Stimulated activated CD4-positive, alpha-beta T cell treated with anti-CD3 and anti-CD28 coated beads, Interleukin-15, amount 100 ng/mL, for 1 hour (primary cell): ENCODE measurements at places on chromosomes 3 and 15.

DNA sequence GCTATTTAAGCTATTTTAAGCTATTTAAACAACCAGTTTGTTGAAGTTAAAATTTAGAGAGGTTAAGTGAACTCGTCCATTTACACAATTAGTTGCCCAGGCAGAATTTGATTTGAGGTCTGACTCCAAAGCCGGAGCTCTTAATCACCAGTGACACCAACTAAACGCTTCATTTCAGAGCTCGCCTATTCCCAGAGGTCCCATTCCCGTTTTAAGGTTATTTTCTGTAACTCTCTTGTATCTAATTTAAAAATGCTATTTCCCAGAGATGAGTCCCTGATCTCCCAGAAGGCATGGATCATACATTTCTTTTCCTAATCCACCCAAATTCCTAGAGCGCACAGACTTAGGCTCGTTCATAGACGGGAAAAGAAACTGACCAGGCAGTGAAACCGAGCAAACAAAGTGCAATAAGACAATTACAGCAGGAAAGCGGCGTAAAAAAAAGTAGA lies 904 bp upstream of the MCTP2 start:
- no peak for DNase-seq

DNA sequence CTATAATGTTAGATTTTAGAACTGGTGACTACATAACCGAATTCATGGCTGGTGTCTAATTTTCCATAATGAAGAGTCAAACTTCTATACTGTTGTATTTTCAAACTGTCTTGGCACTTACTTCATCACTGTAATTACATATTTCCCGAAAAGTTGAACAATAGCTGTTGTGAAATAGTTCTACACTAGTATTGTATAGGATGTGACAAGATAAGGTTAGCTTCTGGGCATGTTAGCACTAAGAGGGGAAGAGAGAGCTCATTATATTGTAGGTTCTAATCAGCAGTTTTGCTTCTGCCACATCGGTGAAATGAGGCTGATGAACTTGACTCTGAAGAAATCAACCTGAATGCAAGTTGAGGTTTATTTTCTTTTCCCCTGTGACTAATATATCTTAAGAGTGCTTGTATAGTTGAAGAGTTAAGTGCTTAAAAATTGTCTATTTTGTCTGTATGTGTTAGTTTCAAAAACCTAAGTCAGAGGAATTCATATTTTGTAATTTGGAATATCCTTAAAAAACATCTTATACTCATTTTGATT lies 8.9 kb downstream of the GYG1 start:
- no peak for DNase-seq

DNA sequence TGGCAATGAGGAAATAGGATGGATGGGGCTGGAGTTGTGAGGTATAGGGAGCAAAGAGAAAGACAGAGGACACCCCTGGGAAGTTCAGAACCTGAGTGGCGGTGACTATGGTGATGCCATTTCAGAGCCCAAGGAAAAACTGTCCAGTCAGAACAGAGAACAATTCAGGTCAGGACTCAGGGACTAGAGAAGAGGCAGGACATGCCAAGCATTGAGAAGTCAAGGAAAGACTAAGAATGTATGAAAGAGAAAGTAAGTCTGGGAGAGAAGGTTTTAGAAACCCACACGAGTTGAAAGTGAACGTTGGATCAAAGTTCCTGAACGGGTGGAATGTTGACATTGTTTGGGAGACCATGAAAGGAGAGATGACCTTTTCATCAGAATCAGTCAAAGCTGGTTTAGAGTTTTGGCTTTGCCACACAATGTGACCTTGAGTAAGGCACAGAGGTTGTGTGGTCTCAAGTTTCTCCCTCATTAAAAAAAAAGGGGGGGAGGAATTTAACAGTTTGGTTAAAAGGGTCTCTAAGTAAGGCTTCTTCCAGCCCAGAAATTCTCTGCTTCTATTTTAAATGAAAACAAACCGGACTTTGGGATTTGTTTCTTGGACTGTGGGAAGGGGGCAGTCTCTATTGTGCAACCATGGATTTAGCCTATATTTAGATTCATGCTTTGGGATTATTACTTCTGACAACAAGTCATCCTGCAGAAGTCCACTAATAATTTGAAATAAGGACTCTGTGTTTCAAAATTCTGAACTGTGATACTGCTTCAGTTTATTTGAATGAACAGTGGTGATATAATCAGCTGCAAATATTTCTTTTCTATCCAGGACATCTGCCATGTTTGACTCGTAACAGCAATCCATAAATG lies 315.9 kb upstream of the TBL1XR1 start:
- no peak for DNase-seq

DNA sequence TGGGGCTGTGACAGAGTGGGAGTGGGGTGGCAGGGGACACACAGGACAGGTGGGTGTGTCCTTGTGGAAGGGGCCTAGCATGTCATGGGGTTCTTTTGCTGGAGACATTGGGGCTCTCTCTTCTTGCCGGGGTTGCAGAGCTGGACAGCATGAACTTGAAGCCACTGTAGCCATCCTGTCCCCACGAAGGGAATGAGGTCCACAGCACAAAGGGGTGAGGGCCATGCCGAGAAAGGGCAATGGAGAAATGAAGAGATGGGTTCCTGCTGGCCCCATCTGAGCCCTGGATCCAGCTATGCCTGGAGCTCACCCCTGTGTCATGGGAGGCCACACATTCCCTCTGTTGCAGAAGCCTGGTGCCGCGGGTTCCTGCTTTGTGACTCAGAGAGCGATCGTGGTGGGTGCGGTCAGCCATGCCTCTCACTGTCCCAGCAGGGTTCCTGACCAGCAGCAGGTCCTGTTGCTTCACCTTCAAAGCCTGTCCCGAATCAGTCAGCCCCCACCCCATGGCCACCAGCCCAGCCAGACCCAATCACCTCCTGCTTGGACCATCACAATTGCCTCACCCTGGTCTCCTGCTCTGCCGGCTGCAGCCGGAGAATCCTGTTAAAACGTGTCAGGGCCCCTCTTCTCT lies 50.0 kb downstream of the DNAJB8 start:
- no peak for DNase-seq

DNA sequence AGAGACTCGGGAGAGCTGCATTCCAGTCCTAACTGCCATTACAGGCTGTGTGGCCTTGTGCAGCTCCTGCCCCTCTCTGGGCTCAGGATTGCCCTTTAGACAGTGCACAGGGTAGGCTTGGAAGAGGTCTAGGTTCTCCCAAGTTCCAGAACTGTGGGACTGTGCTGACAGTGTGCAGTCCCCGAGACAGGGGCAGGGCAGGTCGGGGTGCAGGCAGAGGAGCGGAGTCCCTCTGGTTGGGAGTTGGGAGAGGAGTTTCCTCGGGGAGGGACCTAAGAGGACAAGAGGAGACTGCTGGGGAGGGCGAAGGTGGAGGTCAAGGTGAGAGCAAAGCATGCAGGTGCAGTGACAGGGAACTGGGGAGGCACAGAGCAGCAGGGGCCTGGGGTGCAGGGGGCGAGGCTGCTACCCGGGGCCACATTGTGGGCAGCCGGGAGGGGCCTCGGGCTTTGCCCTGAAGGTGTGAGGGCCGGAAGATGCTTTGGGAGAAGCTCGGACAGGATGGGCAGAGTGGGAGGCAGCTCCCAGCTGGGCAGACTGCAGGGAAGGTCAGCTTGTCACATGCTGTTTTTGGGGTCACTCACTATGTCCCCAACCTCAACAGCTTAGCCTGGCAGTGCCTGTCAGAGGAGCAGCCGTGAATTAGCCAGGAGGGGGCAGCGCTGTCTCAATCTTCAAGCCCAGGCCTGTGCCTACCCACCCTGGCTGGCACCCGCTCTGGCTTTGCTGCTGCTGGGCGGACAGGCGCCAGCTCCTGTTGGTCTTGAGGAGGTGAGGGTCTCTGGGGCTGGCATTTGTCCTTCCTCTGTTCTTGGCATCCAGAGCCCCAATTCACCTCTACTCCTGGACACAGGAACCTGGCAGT lies 15.4 kb upstream of the CSPG4 start:
- DNase-seq = peak; percentile 58

- DNase-seq = no peak
These were observed 90.2 kb downstream of the HES1 start for GRCh38 chr3:194225988-194226663.

DNA sequence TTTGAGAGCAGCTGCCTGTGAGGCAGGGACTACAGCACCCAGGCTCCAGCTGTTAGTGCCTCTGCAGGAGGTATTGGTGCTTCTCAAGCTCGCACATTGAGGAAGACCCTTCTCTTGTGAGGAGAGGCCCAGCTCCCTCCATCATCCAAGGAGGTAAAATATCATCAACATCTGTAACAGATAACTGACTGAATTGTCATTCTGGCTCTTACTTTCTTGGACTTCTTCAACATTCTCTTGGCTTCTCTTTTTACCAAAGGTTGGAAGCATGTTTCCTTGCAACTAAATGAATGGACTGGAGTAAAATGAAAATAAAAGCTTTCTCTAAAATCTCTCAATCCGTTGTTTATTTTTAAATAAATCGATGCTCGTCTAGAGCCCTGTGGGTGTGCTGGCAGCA lies 53.1 kb upstream of the PXYLP1 start:
- DNase-seq = no peak

DNA sequence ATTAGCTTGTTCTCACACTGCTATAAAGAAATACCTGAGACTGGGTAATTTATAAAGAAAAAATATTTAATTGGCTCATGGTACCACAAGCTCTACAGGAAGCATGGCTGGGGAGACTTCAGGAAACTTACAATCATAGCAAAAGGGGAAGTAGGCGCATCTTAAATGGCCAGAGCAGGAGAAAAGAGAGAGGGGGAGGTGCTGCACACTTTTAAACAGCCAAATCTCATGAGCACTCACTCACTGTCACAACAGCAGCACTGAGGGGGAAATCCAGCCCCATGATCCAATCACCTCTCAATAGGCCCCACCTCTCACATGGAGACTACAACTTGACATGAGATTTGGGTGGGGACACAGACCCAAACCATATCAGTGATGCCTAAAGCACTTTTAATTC lies 82.5 kb downstream of the DCLK3 start:
- no peak for DNase-seq

- no peak for DNase-seq
These were observed 42.2 kb upstream of the TJP1 start for GRCh38 chr15:29864501-29864900.

- DNase-seq = no peak
These were observed 642.3 kb upstream of the ADAMTS9 start for GRCh38 chr3:65330072-65330471.

DNA sequence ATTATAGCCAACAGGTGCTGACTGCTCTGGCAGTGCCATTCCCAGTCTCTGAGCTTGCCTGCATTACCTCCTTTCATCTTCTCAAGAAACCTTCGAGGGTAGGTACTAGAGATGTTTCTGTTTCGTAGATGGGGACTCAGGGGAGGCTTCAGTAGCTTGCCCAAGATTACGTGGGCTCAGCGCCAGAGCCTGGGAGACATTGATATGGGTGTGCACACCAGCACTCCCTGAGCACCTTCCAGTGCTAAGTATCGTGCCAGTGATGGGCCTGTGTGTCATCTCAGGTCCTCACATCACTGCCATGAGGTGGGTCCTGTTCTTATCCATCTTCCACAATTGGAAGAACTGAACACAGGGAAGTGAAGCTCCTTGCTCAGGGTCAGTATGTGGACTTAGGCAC lies 15.2 kb downstream of the TSEN2 start:
- DNase-seq = no peak
